Mononuclear cell (primary cell): ENCODE measurements at places on chromosomes 12 and 14. TPM values are rescaled to one million over a fixed set of nuclear protein-coding genes. Genes with fewer than 3 reads are reported as not detected.

TMCC3 gene
- total RNA-seq = 10.9 TPM

FAM90A1 gene
- not detected for total RNA-seq

A2M gene
- total RNA-seq = not detected

ADAM21 gene
- total RNA-seq = not detected

TEX52 gene
- total RNA-seq = not detected

ADAMTS20 gene
- not detected for total RNA-seq

ACSM4 gene
- total RNA-seq = not detected

OSGEP gene
- total RNA-seq = 22.4 TPM

DIO2 gene
- not detected for total RNA-seq

CDH24 gene
- total RNA-seq = 0.63 TPM

MNAT1 gene
- 23.2 TPM for total RNA-seq

NXPH4 gene
- total RNA-seq = not detected

ASIC1 gene
- total RNA-seq = under 0.01 TPM

RNASE12 gene
- total RNA-seq = not detected

GLIPR1L1 gene
- not detected for total RNA-seq

TAS2R42 gene
- total RNA-seq = not detected

PIWIL1 gene
- total RNA-seq = not detected

VCPKMT gene
- 18.5 TPM for total RNA-seq

KRT76 gene
- not detected for total RNA-seq

GLIPR1 gene
- 92.7 TPM for total RNA-seq

AMDHD1 gene
- total RNA-seq = 0.63 TPM

NELL2 gene
- 208 TPM for total RNA-seq
